Stimulated activated CD4-positive, alpha-beta T cell treated with anti-CD3 and anti-CD28 coated beads, Interleukin-1b, Interleukin-23, amount 100 ng/mL, for 4 hours (primary cell): ENCODE measurements at places on chromosomes 2 and 18.
A peak's percentile ranks its signal among the peaks of the same experiment; 100 is the strongest.

DNA sequence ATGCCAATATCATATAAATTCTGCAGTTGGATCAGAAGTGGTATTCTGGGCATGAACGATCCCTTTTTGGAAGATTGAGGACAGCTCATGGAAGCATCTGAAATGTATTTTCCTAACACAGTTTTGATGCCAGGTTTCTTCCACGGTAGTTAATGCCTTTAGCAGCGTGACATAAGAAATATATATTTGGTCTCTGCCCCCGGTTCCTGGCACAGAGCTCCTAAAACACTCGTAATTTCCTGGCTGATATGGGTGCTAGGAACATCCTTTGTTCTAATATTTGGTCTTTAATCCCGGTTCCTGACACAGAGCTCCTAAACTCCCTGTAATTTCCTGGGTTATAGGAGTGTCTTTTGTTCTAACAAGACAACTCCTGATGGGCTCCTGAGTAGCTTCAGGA is 8.2 kb upstream of the CABLES1 start:
- DNase-seq: no peak

DNA sequence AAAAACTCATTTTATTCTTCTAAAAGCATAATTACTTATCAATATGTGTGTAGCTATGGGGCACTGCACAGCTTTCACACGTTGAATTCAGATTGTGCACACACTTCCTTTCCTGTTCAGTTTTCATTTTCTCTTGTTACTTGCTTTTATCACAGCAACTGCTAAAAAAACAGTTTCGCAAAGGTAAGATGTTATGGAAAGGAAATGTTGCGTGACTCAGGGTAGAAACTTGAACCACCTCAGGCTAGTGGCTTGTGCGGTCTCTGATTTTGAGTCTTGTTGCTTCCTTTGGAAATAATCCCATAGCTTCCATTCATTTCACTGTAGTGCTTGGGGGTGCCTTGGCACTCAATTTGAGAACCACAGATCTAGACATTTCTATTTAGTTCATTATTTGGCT is 171.9 kb downstream of the FMNL2 start:
- DNase-seq: no peak

GRCh38 chr2:189002079-189002478 is 27.9 kb downstream of the COL3A1 start:
- DNase-seq: no peak

GRCh38 chr18:46163091-46163490 is 58.9 kb downstream of the HAUS1 start:
- no peak for DNase-seq

DNA sequence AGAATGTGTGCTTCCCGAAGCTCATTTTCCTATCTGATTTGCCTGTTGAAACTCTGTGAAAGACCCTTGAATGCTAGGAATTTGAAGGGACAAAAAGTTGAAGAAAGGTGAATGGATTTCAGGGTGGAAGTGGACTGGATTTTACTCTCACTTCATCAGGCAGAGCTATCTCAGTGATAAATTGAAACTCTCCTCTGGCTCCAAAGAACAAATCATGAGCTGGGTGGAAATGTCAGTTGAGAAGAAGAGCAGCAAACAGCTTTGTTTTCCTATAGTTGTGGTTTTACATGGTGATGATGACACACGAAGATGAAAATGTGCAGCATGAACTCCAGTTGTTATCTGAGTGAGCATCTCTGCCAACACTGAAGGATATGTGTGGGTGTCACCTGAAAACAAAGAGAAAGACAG is 34.4 kb downstream of the CD28 start:
- DNase-seq: peak; percentile 36

DNA sequence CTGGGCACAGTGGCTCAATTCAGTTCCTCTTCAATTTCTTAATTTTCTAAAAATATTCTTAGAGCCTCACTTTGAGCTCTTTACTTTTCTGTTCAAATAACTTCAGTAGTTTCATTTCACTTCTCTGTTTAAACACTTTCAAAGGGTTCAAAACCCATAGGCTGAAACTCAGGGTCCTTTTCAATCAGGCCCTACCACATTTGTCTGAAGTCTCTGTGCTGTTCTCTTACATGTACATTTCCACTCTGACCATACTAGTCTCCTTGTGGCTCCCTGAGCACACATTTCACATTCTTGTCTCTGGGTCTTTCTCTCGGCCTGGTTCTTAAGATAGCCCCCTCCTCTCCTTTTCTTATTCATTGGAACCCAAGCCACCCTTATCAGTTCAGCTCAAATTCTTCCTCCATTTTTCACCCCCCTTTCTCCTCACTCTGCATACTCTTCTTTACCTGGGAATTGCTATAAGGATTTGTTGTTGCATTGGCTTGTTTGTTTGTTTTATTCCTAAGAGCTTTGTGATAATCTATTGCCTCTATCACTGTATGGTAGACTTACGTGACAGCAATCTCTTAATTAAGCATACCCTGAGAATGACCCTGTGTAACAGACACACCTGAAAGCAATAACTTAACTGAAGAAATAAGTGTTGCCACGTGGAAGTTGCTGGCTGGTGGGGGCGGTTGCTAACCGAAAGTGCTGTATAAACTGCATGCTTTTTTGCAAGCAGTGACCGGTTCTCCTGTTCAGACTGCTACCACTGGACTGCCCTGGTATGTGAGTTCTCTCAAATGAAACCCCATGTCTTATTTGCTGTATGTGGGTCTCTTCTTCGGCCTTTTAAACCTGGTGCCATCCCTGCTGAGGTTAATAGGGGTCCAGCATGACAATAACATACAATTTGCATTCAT is 27.7 kb upstream of the ACADL start:
- no peak for DNase-seq

DNA sequence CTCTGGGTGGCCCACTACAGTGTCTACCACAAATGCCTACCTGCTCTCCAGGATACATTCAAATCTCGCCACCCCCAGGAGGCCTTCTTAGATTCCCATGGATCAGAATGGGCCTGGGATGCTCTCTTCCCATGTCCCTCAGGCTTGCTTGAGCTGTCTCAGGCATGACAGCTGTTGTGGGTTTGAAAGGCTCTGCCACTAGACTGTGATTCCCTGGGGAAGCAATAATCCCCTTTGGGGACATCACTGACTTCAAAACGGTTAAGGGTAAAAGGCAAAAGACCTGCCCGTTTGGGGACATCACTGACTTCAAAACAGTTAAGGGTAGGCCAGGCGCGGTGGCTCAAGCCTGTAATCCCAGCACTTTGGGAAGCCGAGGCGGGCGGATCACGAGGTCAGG is 35.8 kb upstream of the ZNF516 start:
- no peak for DNase-seq

GRCh38 chr2:204542982-204543608 is 2.2 kb upstream of the PARD3B start:
- DNase-seq: no peak

- DNase-seq: peak; percentile 30
Observed at GRCh38 chr2:198127627-198128026, 323.2 kb downstream of the PLCL1 start.

GRCh38 chr2:217107480-217107879 is 247.6 kb upstream of the TNP1 start:
- no peak for DNase-seq

GRCh38 chr2:19955544-19956422 is 34.1 kb downstream of the WDR35 start:
- DNase-seq: peak; percentile 1

DNA sequence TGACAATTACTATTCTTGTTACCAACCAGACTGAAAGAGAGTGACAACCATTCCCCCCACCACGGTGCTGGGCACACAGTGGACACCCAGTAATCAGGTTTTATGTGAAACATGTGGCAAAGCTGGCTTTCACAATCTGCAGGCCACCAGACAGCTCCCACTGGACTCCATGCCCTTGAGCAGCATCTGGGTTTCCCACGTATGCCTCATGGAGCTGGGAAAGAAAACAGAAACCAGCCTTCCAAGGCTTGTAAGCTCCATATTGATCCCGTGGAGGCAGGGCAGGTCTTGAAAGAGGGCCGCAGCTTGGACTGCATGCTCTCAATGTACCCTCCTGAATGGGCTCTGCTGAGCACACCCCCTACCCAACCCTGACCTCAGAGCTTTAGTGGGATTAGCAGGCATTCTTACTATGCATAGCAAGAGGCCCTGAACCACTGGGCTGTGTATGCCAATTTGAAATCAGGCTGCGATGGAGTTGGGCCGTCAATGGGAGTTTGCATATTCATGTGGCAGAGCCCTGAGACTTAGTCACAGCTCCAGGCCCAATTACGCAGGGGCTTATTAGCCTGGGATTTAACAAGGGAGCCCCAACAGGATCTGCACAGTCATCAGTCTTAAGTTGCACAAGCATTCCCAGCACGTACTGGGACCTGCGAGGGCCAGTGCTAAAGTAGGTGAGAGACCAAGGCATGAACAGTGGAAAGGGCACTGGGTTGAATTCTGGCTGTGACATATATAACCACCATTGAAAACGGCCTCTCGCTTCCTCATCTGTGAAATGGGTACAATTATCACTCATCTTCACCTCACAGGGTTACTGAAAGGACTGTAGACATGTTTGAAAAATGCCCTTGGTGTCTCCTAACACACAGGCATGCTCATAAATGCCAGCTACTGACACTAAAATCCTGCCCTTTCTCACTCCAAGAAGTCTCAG is 10.5 kb downstream of the C1QL2 start:
- DNase-seq: no peak

DNA sequence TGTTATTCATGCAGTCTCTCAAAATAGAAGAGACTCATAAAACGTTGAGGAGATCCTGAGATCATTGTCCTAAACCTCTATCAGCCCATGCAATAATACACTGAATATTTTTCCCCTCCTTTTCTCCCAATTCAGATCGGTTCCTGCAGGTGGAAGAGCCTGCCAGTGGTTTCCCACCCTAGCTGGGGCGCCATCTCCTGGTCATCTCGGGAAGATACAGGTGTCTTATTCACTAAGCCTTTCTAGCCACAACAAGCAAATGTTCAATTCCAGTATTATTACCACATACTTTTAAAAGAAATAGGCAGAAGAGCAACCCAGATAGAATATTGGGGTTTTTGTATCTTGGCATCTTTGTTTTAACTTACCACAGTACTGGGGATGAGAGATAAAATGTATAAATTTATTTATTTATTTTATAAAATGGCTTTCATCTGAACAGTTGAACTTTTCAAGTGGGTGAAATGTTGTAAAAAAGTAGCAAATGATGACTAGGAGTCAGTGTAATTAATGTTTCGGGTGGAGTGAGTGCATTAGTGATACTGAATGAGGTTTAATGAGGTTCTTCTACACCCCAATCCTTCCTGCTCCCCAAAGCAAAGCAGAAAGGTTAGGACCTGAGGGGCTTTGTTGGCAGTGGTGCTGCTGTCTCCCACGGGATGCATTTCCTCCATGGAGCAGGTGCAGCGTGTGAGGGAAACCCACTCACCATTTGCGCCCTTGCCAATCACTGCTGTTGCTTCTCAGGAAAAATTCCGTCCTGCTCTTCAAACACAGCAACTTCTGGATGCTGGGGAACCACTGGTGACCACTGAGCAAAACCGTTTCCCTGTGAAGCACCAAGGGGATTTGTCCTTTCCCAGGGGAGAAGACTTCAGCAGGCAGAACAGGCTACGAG is 147.1 kb upstream of the FHL2 start:
- DNase-seq: peak; percentile 57

- no peak for DNase-seq
Observed at GRCh38 chr18:57433934-57434535, 1.1 kb upstream of the ONECUT2 start.

GRCh38 chr2:25251071-25251421 is 82.7 kb upstream of the POMC start:
- no peak for DNase-seq

DNA sequence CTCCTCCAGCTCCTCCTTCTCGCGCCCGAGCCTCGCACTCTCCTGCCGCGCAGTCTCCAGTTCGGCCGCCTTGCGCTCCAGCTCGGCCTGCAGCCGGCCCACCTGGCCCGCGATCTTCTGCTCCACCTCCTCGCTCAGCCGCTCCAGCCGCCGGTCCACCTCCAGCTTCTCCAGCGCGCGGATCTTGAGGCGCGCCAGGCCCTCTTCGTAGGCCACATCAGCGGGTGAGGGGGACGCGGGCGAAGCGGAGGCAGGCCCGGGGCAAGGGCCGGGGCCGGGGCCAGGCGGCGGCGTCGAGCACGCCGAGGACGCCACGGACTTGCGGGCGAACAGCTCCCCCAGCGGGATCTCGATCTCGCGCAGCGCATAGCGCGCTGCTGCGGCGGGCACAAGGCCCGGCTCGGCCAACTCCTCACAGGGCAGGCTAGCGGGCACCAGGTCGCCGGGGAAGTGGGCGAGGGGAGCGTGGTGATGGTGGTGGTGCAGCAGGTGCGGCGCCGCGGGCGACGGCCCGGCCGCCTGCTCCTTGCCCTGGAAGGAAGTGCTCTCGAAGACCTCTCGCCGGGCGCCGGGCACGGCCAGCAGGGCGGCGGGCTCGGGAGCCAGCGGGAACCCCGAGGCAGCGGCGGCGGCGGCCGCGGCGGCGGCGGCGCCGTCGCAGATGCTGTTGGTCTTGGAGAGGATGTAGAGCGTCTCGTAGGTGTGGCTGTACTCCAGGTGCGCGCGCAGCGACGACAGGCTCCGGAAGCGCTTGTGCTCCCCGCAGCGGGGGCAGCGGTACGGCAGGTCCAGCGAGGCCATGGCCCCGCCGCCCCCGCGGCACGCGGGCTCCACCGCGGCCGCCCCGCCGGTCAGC is 15.2 kb downstream of the FBXO41 start:
- DNase-seq: peak; percentile 56

DNA sequence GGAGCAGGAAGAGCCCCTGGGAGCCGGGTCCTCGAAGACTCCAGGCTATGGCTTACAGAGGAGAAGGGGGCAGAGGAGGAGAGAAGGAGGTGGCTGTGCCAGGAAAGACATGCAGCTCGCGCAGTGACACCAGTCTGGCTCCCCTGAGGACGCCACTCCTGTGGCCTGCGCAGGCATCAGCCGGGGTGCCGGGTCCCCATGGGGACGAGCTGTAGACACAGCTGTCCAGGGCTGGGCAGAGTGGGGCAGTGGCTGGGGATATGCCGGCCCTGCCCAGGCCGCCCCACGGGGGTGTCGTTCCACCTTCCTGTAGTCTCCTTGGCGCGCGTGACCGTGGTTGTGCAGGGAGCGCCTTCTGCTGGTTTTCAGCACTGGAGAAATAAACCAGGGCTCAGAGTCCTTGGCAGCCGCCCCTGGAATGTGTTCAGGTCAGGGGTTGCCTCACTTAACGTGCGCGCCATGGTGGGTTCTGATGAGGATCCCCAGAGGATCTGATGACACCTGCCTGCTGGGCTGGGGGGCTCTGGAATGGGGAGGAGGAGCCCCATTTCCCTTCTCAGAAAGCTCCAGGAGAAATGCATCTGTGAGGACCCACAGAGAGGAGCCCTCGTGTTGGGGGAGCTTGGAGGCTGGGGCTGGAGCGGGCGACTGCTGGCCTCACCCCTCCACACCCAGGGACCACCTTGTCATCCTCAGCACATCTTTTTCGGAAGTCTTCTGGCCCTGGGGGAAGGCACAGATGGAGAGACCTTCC is 26.7 kb downstream of the RAMP1 start:
- DNase-seq: no peak

DNA sequence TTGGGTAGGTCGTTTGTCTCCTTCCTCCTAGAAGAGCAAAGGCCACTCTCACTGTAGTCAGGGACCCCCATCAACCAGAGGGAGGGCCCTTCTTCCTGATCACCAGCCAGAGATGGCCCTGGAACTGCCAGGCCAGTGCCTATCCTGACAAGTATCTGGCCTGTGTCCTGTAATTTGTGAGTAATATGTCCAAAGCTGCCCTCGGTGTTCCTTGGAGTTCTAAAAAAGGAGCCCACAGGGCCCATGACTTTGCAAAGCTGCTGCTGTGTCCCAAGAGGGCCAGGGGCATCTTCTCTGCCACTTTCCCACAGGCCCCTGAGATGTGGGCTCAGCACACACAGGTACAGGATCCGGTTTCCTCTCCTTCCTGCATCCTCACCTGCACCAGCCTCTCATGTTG is 212.4 kb downstream of the SEPTIN10 start:
- no peak for DNase-seq
